ENCODE measurements at places on chromosomes 13 and 19.
A peak's percentile ranks its signal among the peaks of the same experiment; 100 is the strongest.

- no peak for DNase-seq
These were observed 23.7 kb upstream of the UBE2L5 start for GRCh38 chr13:30398601-30399072.

GRCh38 chr13:29454931-29455481 lies 140.5 kb downstream of the SLC7A1 start:
- DNase-seq = peak; percentile 31

DNA sequence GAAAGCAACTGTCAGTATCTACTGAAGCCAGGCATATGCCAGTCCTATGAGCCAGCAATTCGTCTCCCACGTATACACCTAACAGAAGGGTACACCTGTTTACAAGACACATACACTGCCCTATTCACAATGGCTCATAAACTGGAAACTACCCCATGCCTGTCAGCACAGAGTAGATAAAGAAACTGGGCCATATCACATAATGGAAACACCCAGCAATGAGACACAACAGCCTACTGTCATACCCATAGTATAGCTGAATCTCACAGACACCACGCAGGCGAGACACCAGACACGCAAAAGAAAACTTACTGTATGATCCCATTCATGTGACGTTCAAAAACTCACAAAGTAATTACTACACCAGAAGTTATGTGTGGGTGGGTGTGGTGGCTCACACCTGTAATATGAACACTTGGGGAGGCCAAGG lies 15.7 kb downstream of the NOSIP start:
- no peak for DNase-seq

- peak; percentile 34 for DNase-seq
These were observed 1757.8 kb downstream of the PCDH9 start for GRCh38 chr13:65472336-65472735.

DNA sequence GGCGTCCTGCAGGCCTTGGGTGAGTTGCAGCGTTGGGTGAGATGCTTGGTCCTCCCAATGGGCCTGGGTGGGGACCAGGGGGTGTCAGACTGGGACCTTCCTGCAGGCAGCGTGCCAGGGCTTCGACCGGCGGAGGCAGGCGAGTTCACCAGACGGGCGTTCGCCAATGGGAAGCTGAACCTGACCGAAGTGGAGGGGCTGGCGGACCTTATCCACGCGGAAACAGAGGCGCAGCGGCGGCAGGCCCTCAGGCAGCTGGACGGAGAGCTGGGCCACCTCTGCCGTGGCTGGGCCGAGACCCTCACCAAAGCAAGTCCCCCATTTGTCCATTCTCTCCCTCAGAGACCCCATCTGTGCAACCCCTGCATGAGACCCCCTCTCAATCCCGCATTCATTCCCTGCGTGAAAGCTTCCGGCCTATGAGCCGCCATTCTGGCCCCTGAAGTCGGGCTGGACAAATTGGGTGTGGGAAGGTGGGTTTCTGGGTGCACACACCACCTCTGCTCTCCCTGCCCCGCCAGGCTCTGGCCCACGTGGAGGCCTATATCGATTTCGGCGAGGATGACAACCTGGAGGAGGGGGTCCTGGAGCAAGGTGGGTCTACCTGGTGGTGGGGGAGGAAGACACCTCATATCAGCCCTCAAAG lies 1.2 kb downstream of the GTPBP3 start:
- DNase-seq = no peak

DNA sequence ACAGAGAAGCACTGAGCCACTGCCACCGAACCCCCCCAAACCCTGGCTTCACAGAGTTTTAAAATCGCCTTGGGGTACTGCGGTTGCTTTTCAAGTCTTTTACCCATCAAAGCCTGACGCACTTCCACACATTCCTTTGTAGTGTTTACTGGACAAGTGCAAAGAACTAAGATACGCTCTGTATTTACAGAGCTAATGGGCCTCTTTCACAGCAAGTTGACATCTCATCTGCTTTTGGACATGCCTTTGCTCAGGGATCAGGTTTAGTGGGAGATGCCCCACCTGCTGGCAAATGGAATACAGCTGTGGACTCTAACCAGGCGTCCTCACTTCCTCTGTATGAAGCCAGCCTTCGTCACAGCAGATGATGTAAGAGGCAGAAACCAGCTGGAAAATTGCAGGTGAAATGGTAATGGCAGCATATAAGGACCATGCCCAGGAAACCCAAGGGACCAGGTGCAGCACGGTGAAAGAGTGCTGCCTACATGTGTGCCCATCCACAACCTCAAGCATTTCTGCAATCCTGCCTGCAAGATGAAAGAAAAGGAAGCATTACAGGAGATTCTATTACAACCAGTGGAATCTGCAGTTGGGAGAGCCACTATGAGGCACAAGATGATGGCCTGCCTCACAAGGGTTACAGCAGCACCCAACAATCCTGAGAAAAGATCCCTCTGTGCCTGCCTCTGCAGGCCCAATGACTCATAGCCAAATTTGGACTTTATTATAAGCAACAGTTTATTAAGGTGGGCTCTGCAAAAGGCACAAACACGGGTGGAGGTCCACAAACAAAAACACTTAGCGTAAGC lies 34.7 kb downstream of the BRD4 start:
- peak; percentile 64 for DNase-seq

GRCh38 chr19:2942928-2943640 lies 1.7 kb downstream of the ZNF77 start:
- no peak for DNase-seq

GRCh38 chr13:35057858-35058257 lies 115.8 kb downstream of the NBEA start:
- no peak for DNase-seq

DNA sequence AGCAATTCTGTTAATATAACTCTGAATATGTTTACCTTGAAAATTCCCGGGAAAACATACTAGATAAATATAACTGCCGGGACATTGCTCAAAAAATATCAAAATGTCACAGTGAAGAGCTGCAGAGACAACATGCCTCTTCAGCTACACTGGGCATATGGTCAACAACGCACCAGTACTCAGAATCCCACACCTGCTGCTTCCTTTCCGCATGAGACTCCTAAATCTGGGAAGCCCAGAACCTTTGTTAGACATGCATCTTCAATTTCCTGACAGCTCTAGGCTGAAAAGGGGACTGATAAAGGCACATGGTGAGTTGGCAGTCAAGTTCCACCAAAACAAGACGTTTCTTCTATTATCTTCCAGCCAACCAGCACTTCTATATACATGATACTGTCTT lies 53.7 kb downstream of the USP12 start:
- DNase-seq = no peak

GRCh38 chr19:45621389-45621788 lies 17.8 kb downstream of the EML2 start:
- DNase-seq = no peak

DNA sequence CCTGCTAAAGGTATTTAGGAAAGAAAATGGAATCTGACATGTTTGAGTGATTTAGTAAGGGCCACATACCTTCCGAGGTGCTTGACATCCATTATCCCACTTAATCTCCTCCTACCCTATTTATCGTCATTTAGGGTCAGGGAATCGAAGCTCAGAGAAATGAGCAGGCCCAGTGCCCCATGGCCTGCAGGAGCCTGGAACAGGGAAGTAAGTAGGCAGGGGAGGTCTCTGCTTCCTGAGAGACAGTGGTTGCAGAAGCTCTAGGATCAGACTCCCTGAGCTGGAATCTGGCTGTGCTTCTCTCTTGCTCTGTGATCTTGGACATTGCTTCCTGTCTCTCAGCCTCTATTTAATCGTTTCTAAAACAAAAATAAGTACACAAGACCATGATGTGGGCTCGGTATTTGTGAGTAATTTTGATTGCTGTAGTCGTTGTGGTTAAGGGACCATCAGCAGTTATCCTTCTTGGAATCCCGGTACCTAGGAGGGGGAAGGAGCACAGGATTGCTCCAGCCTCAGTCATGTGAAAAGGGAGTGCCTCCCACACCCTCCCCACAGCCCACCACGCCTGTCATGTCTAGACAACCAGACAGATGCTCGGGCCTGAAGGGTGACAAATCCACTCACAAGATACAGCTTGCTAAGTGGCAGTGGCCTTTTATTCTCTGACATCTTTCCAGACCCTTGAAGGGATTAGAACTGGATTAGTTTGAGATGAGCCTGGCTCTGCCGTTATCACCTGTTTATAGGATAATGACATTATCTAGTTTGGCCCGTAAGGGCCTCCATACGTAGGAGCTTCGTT lies 169.2 kb upstream of the TSHZ3 start:
- no peak for DNase-seq

GRCh38 chr13:23350009-23350408 lies 83.5 kb downstream of the SACS start:
- no peak for DNase-seq

GRCh38 chr13:99085139-99085807 lies 107.4 kb upstream of the DOCK9 start:
- no peak for DNase-seq

DNA sequence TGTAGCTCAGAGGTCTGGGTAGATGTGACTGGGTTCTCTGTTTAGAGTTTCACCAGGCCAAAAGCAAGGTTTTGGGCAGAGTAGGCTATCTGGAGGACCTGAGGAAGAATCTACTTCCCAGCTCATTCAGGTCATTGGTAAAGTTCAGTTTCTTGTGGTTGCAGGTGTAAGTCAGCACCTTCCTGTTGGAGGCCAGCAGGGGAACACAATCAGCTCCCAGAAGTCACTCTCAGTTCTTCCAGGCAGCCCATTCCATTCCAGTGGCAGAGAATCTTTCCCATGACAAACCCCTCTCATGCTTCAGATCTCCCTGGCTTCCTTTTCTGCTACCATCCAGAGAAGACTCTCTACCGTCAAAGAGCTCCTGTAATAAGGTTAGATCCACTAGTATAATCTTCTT lies 176.2 kb upstream of the UFM1 start:
- DNase-seq = no peak

- no peak for DNase-seq
These were observed 53.7 kb downstream of the RAB20 start for GRCh38 chr13:110507678-110508381.

DNA sequence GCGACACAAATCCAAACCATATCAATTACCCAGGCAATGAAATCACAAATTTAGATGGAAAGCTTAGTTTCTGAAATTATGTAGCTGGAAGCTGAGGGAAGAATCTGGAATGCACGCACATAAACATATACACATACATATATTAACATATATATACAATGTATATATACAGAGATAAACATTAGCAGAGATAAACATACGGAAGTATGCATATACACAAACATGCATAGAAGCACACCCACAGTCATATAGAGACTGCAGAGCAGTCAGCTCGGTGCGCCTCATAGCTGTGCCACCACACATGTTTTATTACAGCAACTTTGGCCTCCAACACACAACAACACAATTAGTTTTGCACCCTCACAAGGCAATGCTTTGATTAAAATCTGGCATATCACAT lies 288.1 kb downstream of the TEX29 start:
- no peak for DNase-seq

DNA sequence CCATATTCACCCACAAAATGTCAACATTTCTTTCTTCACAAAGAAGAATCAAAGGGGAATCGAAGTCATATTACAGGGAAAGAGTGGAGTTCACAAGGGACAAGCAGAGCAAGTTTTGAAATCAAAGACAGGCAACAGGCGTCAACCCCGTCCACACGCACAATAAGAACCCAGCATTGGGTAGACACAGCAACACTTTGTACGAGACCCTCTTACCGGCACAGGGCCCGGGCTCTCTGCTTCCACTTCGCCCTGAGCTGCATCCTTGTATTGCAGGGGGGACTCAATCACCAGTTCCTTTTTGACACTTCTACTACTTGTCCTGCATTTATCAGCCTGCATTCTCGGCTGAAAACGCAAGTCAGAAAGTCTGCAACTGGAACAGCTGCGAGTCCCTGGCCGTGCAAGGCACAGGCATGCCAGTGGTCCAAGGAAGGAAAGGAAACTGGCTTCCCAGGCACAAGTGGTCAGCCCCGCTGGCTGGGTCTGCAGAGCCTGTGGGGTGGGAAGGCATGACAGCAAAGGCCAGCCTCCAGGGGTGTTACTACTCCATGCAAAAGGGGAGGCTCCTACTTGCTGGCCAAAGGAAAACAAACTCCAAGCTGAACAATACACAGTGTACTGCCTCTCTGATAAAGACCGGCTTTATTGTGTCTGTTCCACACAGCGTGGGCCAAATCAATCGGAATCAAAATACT lies at the start of gene DOCK9:
Gene DOCK9, minus strand, starts transcription at position 497 of the 698 bp plus-strand sequence. Its CDS starts 155 bp downstream, at position 342.
- DNase-seq = peak; percentile 9

DNA sequence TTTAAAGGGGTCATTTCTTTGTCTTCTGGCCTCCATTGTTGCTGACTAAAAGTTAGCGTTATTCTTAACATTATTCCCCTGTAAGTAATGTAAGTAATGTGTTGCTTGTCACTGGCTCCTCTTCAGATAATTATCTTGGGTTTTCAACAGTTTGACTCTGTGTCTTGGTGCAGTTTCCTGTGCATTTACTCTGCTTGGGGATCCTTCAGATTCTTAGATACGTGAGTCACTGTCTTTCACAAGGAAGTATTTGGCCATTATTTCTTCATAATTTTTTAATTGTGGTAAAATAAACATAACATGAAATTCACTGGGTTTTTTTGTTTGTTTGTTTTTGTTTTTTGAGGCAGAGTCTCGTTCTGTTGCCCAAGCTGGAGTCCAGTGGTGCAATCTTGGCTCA lies 13.5 kb upstream of the OR7D2 start:
- no peak for DNase-seq

- DNase-seq = peak; percentile 25
These were observed 27.3 kb downstream of the ALOX5AP start for GRCh38 chr13:30762643-30763042.

DNA sequence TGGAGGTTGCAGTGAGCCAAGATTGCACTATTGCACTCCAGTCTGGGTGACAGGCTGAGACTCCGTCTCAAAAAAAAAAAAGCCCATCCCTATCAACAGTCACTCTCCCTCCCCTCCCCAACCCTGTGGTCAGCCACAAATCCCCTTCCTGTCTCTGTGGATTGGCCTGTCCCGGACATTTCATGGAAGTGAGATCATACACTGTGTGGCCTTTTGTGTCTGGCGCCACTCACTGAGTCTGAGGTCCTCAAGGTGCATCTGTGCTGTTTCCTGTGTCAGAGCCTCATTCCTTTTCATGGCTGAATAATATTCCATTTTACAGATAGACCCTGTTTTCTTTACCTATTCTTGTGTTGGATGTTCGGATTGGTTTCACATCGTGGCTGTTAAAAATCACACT lies 149.5 kb downstream of the PTPRS start:
- DNase-seq = peak; percentile 41

- DNase-seq = no peak
These were observed 88.7 kb downstream of the SCGB2B2 start for GRCh38 chr19:34588249-34588648.

GRCh38 chr19:35056513-35057063 lies 15.1 kb downstream of the HPN start:
- no peak for DNase-seq

- DNase-seq = no peak
These were observed 49.8 kb downstream of the VAV1 start for GRCh38 chr19:6822311-6822670.

DNA sequence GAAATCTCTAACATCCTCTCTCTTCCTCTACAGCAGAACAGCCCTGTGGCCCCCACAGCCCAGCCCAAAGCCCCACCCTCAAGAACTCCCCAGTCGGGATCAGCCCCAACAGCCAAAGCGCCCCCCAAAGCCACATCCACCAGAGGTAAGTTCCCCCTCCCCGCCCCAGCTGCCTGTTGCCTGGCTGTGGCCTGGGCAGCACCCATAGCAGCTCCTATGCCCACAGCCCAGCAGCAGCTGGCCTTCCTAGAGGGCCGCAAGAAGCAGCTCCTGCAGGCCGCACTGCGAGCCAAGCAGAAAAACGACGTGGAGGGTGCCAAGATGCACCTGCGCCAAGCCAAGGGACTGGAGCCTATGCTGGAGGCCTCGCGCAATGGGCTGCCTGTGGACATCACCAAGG lies 14.5 kb downstream of the CC2D1A start:
- no peak for DNase-seq

- DNase-seq = peak; percentile 31
These were observed 28.3 kb downstream of the PEX11G start for GRCh38 chr19:7460562-7460966.

Data from fibroblast of skin of right quadriceps (primary cell).